CD4-positive, alpha-beta T cell treated with Interleukin-17A for 4 hours (primary cell): ENCODE measurements at places on chromosomes 2 and 18.

DNA sequence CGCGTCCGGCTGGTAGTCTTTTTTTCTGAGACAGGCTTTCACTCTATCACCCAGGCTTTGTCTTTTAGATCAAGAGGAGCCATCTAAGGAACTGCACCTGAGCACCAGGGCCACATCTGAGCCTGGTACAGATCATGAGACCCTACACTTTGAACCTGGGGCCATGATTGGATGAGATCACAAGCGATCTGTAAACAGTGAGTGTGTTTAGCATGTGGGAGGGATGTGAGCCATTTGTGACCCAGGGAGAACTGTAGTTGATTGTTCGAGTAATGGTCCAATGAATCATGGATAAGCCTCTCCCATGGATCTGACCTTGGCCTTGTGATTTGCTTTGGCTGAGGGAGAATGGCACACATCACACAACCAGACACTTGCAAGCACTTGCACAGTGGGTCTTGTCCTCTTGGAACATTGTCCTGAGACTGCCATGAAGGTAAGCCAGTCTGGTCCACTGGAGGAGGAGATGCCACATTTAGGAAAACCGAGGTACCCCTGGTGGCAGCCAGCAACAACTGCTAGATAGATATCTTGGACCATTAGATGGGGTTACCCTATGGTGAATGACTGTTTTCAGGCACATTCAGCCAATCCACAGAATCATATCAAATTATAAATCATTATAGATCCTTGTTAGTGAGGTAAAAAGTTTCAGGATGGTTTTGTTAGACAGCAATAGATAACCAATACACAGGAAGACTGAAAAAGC, 19.5 kb upstream of the DTNB start:
- no peak for DNase-seq

- DNase-seq, result no peak
Observed at GRCh38 chr18:13501891-13502290, 224.5 kb downstream of the FAM210A start.

DNA sequence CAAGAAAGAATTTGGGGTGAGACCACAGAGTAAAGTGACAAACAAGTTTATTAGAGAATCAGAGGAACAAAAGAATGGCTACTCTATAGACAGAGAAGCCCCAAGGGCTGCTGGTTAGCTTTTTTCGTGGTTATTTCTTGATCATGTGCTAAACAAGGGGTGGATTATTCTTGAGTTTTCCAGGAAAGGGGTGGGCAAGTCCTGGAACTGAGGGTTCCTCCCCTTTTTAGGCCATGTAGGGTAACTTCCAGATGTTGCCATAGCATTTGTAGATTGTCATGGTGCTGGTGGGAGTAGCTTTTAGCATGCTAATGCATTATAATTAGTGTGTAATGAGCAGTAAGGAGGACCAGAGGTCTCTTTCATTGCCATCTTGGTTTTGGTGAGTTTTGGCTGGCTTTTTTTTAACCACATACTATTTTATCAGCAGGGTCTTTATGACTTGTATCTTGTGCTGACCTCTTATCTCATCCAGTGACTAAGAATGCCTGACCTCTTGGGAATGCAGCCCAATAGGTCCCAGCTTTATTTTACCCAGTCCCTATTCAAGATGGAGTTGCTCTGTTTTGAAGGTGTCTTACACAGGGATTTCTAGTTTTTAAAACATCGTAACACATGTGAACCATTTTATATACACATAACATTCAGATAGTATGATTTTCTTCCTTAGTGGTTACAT, 77.8 kb downstream of the MYO1B start:
- no peak for DNase-seq

GRCh38 chr2:19312949-19313348, 45.5 kb downstream of the OSR1 start:
- no peak for DNase-seq

GRCh38 chr2:140586379-140586778, 1544.4 kb downstream of the LRP1B start:
- DNase-seq, result no peak

DNA sequence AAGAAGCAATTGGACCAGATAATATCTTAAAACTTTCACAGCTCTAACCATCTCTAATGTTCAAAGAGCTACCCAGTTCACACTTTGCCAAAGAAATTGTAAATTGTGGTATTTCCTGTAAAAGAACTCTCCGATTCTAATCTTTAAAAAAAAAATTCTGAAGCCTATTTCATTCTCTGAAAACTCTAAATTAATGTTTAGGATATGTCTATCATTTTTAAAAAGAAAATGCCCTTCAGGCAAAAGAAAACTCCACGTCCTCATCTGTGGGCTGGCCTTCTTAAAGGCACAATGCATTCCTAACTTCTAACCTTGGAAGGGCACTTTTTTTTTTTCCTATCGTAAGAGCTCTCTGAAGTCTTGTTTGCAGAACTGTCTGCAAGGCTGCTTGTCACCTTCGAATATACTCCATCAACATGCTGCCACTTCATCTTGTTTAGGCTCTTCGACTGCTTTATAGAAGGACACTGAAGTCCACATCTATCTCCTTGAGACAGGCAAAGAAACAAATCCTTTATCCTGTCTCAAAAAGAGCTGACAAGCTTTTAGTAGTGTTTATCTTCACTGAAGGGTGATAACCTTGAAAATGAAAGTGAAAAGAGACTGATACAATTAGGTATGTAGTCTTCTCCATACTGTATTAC, 124.3 kb upstream of the SLC39A10 start:
- peak; percentile 25 for DNase-seq

- no peak for DNase-seq
Observed at GRCh38 chr2:101267671-101268656, 15.3 kb downstream of the CNOT11 start.

DNA sequence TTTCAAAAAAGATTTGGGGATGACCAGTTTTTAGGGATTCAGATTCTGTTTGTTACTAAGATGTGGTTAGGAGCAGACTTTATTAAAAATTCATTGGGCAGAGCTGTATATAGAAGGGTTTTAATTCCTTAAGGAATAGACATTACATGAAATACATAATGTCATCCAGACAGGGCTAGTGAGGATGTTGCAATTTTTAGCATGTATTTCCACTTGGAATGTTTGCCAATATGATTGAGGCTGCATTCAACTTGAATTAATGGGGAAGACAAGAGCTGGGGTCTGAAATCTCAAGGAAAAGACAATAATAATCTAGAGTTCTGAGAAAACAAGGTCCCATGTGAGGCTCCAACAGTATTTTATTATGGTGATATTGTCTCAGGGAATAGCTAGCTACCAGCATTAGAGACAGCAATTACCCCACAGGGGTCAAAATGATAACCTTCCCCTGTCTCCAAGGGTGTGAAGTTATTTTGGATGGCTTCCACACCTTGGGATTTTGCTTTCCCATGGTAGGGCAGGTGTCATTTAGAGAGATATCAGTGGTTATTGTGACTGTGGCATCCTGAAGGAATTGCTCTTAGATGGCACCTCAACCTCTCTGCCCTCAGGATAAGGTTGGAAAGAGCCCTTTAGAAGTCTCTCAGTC, 60.2 kb downstream of the VSNL1 start:
- no peak for DNase-seq

GRCh38 chr18:42030586-42031182, 75.7 kb downstream of the PIK3C3 start:
- no peak for DNase-seq

DNA sequence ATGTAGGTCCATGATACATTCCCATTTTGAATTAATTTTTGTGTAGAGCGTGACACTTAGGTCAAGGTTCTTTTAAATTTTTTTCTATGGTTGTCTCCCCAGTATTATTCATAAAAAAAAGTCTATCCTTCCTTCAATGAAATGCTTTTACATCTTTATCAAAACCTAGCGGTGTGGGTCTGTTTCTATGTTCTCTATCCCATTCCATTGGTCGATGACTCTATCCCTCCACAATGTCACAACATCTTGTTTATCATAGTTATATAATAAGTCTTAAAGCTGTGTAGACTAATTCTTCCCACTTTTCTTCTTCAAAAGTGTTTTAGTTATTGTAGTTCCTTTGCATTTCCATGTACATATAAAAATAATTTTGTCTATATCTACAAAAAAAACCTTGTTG, 47.2 kb upstream of the GPR17 start:
- DNase-seq, result no peak

GRCh38 chr2:97911206-97911921, 84.4 kb downstream of the TMEM131 start:
- no peak for DNase-seq

DNA sequence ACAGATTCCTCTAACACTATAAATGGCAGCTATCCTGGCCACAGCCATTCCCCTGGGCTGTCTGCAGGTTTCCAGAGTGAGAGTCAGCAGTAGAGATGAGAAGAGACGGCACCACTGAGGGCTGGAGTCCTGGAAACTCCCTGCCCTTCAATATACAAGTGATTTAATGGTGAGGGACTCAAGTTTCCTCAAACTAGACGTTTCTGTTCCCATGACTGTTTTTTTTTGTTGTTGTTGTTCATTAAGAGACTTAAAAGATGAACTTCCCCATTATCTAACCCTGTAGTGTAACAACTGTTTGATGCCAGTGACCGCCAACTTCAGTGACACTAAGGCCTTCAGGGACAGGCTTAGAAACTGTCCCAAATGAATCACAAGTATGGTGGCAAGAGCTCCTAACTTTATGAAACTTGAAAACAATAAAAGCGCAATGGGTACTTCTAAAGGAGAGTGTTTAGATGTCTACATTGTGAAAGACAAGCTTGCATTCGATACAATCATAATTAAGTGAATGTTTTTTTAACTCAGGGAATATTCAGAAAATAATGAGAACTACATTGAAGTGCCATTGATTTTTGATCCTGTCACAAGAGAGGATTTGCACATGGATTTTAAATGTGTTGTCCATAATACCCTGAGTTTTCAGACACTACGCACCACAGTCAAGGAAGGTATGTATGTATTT, 34.0 kb downstream of the IL1R2 start:
- no peak for DNase-seq

DNA sequence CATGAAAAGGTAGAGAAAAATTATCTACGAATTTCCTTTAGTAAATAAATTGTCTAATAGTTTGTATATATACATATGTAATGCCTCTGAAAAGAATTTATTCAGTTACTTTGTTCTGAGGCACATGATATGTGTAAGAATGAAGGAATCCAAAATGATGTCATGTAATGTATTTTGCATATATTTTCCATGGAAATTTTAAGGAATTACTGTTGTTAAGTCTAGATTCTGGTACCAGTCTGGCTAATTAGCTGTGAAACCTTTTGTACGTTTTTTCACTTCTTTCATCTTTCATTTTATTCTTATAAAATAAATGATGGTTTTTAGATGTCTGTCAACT, 12.3 kb downstream of the YIPF4 start:
- DNase-seq, result no peak

- DNase-seq, result no peak
Observed at GRCh38 chr2:102001767-102002142, 10.0 kb downstream of the IL1R2 start.

DNA sequence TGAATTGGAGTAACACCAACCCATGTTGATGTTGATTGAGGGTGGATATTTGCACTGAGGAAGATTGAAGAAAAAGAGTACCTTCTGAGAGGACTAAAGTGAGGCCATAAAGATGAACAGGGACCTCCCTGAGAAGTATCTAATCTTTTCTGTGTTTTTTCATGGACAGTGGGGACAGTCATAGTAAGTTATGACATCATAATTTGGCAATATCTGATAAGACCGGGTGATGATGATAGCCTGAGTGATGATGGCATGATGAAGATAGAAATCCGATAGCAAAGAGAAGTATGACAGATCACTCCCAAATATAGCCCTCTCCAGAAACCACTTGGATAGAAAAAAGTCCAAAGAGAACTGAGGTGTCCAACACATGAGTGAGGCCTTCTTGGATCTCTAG, 2.2 kb upstream of the ATP5MC3 start:
- no peak for DNase-seq

GRCh38 chr18:40075616-40076015, 1879.4 kb upstream of the PIK3C3 start:
- no peak for DNase-seq

DNA sequence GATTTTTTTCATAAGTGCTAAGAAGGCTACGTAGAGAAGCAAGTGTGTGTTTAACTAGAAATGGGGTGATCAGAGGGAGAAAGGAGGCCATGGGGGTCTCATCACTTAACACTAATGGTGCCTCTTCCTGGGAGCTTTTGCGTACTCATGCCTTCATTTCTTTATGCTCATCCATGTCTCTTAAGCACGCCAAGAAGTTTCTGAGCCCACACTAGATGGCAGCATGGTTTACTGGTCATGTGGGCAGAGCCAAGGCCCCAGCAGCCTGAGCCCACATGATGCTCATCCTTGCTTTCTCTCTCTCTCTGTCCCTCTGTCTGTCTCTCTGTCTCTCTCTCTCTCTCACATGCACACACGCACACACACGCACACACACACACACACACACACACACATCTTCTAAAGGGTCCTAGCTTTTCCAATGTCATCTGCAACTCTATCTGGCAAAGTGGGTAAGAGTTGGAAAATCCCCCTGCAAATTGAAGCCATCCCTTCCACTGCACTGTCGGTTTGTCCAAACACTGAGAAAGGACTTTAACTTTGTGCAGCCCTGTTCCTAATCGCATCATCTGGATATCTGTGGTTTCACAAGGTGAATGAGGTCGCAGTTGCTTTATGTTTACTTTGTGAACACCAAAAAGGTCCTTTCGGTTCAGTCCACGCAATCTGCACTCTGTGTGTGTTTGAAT, 137.1 kb upstream of the CCDC68 start:
- DNase-seq, result no peak

DNA sequence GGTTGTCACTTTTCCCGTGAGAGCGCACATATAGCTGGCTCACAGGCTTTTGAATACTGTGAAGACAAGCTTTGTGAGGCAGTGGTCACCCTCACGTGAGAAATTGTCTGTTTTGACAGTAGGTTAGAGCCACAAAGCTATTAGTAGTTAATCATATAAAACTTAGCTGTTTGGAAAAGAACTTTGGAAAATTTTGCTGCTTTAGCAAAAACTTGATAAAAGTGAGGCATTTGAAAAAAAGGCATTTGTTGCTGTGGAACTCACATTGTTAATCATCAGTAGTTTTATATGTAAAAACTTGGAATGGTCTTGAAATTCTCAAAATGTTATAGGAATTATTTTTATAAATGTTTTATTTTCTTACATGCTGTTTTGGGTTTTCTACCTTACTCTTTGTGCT, 22.3 kb downstream of the C2orf74 start:
- DNase-seq, result no peak

GRCh38 chr18:1392046-1392445, 487.4 kb downstream of the ADCYAP1 start:
- no peak for DNase-seq

DNA sequence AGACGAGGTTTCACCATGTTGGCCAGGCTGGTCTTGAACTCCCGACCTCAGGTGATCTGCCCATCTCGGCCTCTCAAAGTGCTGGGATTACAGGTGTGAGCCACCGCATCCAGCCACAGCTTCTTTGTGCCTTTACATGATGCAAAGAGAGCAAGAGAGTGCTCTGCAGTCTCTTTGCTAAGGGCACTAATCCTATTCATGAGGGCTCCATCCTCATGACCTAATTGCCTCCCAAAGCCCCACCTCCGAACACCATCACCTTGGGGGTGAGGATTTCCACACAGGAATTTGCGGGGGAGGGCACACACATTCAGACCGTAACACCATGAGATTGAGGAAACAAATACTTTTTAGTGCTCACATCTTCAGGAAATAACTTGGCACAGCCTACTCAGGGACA, 91.8 kb downstream of the PDCL3 start:
- no peak for DNase-seq

GRCh38 chr2:221478485-221478863, 93.6 kb downstream of the EPHA4 start:
- DNase-seq, result no peak

- no peak for DNase-seq
Observed at GRCh38 chr2:20590704-20591515, 60.0 kb downstream of the HS1BP3 start.

- DNase-seq, result no peak
Observed at GRCh38 chr2:235719146-235719942, 225.5 kb downstream of the AGAP1 start.

- no peak for DNase-seq
Observed at GRCh38 chr2:126642031-126642430, 13.9 kb upstream of the GYPC start.
